ENCODE measurements at places on chromosomes 13 and 19.

- no peak for DNase-seq
These were observed 34.3 kb downstream of the LAIR2 start for GRCh38 chr19:54536956-54537355.

GRCh38 chr19:32067685-32068084 is 277.7 kb upstream of the ZNF507 start:
- no peak for DNase-seq

DNA sequence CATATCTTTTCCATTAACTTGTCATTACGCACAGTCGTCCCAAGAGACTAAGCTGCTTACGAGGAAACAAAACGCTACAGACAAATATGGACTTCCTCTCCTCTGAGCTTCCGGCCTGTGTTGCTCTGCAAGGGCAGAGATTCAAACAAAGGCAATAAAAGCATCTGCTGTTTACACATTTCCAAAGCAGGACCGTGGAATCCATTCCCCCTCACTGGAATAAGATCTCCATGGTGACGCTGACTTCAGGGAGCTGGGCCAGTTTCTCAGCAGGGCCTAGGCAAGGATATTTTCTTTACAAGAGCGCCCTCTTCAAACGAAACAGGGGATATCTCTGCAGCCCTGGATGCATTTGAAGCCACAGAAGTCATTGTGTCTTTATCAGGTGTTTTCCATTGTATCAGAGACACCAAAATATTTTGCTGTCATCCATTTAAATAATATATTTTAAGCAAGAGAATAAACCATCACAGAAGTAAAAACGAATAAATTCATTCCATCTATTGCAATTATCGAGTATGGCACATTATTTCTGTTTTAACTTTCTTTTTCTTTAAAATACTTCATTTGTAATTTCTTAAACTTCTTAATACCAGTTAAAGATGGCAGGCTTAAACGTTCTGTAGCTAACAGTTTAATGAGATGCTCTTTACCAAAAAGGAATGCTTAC is 177.5 kb downstream of the DCLK1 start:
- DNase-seq = peak; percentile 21

DNA sequence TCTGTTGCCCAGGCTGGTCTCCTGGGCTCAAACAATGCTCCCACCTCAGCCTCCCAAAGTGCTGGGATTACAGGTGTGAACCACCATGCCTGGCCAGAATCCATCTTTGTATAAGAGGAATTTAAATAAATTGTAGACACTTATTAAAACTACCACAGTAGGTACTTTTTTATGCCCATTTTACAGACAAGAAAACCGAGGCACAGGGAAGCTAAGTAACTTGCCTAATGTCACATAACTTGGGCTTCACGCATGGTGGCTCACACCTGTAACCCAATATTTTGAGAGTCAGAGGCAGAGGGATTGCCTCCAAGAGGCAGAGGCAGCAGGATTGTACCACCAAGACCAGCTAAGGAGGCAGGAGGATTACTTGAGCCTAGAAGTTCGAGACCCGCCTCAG is 22.7 kb upstream of the CALM3 start:
- DNase-seq = no peak

DNA sequence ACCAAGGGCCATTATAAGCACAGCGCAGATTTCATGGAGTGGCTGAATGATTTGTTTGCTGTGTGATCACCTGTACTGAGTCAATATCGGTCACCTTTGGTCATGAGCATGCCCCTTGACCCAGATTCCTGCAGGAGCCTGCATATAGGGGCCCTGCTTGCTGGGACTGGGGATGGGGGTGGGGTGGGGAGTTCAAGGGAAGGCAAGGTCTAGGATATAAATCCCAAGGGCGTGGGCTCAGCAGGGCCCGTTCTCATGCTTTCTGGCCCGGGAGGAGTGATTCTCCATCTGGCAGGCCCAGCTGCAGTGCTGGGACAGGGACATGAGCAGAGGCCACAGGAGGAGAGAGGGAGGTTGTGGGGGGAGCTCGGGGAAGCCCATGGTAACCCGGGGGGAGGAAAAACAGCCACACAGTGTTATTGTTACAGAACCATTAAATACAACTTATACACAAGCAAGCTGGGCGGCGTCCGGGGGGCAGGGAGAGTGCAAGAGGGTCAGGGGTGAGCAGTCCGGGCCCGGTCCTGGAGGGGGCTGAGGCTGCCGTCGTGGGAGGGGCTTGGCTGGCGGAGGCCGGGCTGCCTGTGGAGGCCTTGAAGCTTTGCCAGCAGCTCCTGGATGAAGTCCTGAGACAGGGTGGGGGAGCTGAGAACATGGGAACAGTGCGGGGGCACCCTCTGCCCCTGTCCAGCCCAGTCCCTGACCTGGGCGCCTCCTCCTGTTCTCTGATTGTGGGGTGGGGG is 5.2 kb downstream of the PPP1R14A start:
- DNase-seq = peak; percentile 87

- DNase-seq = no peak
These were observed 47.5 kb downstream of the SPATA13 start for GRCh38 chr13:24207841-24208667.

DNA sequence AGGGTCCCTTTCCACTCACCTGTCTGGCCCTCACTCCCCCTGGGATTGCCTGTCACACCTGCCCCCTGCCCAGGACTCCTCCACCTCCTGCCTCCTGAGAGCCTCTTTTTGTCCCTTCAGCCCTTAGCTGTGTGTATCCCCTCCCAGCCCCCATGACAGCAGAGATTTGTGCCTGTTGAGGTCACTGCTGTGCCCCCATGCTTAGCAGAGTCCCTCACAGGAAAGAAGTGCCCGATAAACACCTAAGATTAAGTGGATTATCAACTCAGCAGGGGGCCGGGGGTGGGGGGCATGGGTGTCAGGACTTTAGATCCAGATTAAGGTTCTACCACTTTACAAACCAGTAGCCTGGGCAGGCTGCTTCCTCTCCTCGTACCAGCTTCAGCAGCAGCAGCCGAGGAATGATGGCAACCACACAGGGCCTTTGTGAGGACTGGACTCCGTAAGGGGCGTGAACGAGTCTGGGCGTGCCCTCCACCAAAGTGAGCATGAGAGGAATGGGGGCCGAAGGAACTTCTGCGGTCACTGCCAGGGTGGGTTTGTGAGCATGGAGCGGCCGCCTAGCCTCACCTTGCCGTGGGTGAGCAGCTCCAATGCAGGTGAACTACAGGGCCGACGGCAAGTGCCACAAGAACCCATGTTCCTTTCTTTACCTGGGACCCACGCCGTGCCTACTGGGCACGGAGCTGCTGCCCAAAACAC is 36.1 kb downstream of the ZNF787 start:
- DNase-seq = no peak

DNA sequence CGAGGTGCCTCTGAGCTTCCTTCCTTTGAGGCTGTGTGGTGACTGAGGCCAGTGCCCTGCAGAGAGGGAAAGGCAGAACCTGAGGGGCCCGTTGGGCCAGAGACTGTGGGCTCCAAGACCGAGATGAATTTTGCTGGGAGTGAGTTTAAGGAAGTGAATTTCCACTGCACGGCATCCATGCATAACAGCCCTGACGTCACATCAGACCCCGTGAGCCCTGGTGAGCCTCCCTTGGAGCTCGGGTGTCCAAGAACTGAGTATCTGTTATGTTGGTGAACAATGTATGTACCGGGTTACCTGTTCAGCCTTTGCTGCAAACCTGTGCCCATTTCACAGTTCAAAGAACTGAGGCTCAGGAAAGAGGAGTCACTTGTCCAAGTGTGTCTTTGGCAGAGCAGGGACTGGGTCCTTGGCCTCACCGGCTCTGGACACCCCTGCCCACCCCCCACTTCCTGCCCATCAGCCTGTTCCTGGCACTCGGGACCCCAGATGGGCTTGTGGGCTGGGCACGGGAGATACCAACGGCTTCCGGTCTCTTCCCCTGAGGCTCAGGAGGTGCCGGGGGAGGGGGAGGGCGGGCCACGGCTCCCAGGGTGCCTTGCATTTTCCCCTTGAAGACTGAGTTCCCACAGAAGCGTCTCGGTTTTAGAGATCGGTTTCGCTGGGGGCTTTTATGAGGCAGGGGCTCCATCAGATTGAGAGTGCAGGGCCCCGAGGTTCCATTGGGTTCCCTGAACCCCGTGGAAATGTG is 33.7 kb downstream of the NFILZ start:
- no peak for DNase-seq

GRCh38 chr13:110233951-110234280 is 73.0 kb downstream of the COL4A1 start:
- DNase-seq = no peak

DNA sequence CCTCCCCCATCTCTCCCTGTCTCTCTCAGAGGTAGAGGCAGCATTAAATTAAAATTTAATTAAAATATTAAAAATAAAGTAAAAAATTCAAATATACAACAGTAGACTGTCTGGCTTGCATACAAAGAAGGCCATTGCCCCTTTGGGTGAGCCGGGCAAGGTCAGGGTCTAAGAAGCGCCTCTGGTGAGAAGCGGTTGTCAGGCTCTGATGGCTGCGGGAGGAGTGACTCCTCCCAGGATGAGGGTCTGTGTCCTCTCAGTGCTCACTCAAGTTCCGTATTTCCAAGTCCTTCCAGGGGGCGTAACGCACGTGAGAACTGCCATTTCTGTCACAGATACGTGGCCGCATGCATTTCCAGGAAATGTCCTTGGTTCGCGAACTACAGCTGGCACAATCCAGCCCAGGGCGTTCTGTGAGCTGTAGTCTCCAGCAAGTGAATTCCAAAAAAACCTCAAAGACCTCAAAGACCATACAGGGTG is 737 bp upstream of the ZNF181 start:
- DNase-seq = no peak

- no peak for DNase-seq
These were observed 9.7 kb downstream of the ACTL9 start for GRCh38 chr19:8688930-8689329.

GRCh38 chr13:51684076-51684475 is 99.8 kb downstream of the WDFY2 start:
- no peak for DNase-seq

- no peak for DNase-seq
These were observed 14.5 kb downstream of the LIPE start for GRCh38 chr19:42412661-42413076.

GRCh38 chr13:70784207-70784989 is 676.1 kb upstream of the KLHL1 start:
- DNase-seq = no peak

- DNase-seq = no peak
These were observed 101.8 kb upstream of the MBNL2 start for GRCh38 chr13:97120346-97120745.

DNA sequence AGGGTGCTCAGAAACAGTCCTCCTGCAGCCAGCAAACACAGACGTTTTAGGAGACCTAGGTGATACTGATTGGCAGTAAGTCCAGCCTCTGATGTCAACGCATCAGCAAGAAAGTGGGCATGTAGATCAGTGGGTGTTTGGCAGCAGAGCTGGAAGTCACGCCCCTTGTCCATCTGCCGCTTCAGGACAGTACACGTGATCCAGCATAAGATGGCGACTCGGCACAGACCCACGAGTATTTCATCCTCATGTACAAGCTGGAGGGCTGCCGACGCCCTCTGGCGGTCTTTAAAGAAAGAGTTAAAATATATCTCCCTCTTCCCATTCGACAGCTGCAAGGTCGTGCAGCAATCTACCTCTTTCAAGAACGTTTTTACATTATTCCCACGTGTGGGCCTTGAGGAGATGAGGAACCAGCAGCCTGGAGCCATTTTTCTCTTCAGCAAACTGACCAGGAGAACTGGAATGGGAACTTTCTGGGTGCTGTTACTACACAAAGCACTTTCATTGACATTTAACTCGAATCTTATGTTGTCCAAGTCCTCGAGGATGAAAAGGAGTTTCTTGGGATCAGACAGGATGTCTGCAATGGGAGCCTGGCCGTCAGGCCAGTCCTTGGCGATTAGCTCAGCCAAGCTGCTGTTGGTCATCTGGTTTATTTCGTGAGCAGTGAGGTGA is 22.3 kb downstream of the NLRP11 start:
- DNase-seq = peak; percentile 61

GRCh38 chr13:78306519-78307206 is 296.7 kb downstream of the POU4F1 start:
- no peak for DNase-seq

DNA sequence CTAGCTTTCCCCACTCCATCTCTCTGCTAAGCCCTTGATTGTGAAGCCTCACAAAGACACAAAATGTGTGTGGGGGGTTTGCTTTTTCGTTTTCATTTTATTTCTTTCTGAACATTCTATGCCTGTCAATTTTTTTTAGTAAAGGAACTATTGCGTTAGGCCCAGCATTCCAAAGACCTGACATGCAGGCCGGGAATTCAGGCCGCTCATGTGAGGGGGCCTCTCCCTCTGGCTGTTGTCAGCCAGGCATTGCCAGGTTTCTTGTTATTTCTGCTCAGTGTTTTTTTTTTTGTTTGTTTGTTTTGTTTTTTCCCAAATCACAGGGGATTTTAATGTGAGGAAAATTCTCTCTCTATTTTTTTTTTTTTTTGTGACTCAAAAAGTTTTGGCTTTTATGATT is 10.3 kb upstream of the MEDAG start:
- no peak for DNase-seq

DNA sequence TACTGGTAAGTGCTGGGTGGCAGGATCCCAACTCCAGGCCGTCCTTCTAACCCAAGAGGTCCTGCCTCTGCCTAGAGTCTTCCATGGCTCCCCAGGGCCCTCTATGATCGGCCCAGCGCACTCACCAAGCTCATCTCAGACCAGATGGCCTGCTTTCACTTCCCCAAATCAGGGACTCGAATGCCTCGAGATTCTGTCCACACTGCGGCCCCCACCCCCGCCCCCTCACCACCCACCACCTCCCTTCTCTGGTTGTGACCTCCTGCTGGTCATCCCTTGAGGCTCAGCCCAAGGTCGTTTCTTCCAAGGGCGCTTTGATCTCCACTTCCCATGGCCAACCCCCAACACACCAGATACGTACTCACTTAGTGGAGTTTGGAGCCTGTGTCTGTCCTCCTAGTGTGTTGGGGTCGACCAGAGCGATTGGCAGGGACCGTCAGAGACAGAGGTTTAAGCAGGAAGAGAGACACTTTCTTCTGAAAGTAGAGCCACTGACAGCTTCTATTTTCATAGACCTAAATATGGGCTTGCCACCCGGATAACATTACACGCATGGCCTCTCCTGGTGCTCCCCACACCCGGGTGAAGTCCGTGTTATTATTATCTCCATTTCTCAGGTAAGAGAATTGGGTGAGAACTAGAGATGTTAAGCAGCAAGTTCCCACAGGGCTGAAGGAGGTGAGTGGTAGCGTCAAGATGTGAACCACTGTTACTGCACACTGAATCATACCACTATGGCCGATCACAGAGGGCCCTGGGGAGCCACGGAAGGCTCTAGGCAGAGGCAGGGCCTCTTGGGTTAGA is at the start of gene FCER2:
FCER2 (minus strand) TSS at position 478 of the 804 bp plus-strand sequence. CDS start 2,371 bp downstream, outside the sequence.
- DNase-seq = no peak

- DNase-seq = no peak
These were observed 139.2 kb downstream of the SLITRK5 start for GRCh38 chr13:87810391-87810801.

- DNase-seq = no peak
These were observed 17.8 kb upstream of the ADGRE5 start for GRCh38 chr19:14363183-14364097.

- DNase-seq = no peak
These were observed 30.2 kb downstream of the MEIS3 start for GRCh38 chr19:47389150-47389556.

- DNase-seq = no peak
These were observed at the start of gene FAM187B for GRCh38 chr19:35228177-35228930. TSS of gene FAM187B (minus strand) at chr19:35228739. CDS start at chr19:35228680, 59 bp downstream.

GRCh38 chr19:35222373-35223015 is 6.0 kb downstream of the FAM187B start:
- DNase-seq = no peak
